ENCODE measurements at places on chromosomes 6 and 20.

GRCh38 chr6:125503181-125503580, 201.4 kb upstream of the HDDC2 start:
- DNase-seq: no peak

DNA sequence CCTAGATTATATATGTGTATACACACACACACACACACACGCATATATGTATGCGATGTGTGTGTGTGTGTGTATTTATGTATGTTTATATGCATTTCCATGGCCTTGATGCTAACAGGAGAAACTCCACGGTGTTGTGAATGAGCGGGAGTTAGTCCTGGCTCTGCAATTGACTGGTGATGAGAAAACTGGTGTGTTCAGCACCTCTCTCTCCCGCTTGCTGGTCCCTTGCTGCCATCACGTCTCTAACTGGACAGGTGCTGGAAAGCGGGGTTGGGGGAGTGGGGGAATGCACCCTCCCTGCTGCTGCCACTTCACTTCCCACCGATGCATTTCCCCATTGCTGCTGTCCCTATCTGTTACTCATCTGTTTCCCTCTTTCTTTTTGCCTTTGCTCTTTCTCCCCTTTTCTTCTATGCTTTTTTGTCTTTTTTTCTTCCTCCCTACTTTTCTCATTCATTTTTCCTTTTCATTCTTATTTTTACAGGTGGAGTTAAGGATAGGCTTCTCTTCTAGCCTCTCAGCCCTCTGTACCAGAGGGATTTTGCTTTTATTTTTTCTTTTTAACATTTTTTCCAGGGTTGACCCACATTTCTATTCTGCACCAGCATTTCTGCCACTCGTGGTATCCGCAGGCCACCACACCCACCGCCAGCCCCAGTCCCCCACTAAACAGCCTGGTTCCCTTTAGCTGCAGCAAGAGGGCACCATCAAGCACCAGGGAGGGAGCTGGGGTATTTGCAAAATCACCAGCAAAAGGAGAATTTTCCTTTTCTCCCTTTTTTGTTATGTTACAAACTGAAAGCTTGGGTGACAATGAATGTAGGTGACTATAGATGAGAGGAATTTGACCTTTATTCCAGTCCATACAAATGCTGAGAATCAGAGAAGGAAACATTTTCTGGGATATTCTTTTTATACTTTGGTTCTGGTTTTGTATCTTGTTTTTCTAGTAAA, 115.6 kb downstream of the TCP11 start:
- DNase-seq: no peak

GRCh38 chr20:61821735-61822134, 243.9 kb downstream of the TAF4 start:
- DNase-seq: no peak

GRCh38 chr20:63162206-63162795, 53.6 kb downstream of the YTHDF1 start:
- DNase-seq: no peak

- DNase-seq: no peak
Measured at GRCh38 chr6:21505574-21505990, 88.0 kb upstream of the SOX4 start.
